ENCODE measurements at places on chromosomes 11 and 22.

- no peak for DNase-seq
These were observed 3.8 kb upstream of the OR10A5 start for GRCh38 chr11:6841694-6842093.

- no peak for DNase-seq
These were observed 2.6 kb upstream of the RAB3IL1 start for GRCh38 chr11:61919705-61920631.

- DNase-seq, result no peak
These were observed 43.5 kb upstream of the H19 start for GRCh38 chr11:2041153-2041552.

DNA sequence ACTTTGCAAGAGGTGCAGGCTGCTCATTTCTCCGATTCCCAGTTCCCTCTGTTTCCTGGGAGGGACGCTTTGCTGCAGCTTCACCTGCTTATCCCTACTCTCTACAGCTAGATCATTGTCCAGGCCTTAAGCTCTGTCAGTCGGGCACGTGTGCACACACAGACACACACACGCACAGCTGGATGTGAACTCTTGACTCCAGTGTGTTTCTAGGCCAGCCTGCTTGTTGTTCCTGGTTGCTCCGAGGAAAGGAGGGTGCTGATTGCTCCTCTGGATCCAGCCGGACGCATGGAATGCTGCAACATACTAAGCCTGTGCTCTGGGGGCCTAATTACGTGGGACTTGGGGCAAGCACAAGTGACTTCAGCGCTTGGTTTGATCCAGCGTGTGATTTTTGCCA lies 19.7 kb downstream of the ZNRF3 start:
- no peak for DNase-seq

DNA sequence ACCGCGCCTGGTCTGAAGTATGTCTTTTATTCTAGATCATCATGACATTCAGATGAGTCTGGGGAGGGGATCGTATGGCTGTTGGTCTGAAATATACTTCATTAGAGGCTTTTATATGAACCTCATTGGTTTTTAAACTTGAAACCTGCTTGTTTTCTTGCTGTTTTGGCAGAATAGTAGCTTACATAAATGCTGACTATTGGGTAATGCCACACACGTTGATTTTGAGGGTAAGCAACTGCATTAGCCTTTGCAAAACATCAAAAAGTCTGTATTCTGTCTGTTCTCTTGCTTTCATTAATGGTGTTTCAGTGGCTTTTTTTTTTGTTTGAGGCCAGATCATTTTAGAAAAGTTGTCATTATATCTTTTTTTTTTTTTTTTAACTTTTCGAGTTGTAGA lies 14.2 kb downstream of the PPME1 start:
- no peak for DNase-seq

- DNase-seq, result no peak
These were observed 13.8 kb upstream of the KAT5 start for GRCh38 chr11:65698205-65698604.

- DNase-seq, result no peak
These were observed 43.4 kb upstream of the PITPNB start for GRCh38 chr22:27962268-27963044.

Measured in activated CD4-positive, alpha-beta T cell treated with anti-CD3 and anti-CD28 coated beads for 4 hours (primary cell).